ENCODE measurements at places on chromosomes 6 and 20. TPM values are rescaled to one million over a fixed set of nuclear protein-coding genes. Genes with fewer than 3 reads are reported as not detected.

- no peak for DNase-seq
These were observed 25.8 kb downstream of the HLA-C start for GRCh38 chr6:31246051-31246521.

DNA sequence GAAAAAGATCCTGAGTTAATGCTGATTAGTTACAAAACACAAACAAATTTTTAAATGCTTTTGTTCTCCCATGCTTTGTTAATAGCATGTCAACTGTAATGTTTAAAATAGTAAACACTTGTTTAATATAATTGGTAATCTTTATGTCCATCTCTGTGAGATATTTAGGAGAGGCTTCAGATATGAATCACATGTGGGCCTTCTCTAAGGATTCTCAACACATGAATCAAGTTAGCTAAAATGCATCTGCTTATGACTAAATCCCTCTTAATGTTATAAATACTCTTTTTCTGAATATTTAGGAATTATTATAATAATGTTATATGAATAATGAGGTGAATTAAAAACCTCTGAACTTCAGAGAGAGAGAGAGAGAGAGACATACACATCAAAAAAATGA lies 345.9 kb upstream of the MANEA start:
- no peak for DNase-seq

DNA sequence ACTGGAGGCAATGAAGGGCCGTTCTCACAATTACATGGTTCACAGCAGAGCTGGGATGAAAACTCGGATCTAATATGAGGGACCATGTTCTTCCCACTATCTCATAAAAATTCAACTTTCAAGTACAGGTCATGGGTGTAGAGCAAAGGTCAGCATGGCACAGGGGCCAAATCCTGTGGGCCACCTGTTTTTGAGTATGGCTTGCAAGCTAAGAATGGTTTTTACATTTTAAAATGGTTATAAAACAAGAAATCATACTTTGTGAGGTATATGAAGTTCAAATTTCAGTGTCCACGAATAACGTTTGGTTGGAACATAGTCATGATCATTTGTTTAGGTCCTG lies 4.6 kb downstream of the MAP3K5 start:
- DNase-seq, result no peak

DNA sequence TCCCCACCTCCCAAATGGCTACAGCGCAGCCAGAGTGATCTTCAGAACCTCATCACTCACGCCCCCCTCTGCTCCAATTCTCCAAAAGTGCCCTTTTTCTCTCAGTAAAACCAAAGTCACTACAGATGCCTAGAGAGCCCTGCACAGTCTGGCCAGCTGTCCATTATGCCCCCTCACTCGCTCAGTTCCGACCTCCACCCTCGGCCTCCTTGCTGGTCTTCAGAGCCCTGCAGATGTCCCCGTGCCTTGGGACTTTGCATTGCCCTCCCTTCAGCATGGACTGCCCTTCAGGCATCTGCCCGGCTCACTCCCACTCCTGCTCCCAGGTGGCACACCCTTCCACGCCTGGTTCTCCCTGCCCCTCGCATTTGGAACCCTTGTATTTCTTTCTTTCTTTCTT lies 1.1 kb upstream of the RAET1E start:
- DNase-seq, result no peak

DNA sequence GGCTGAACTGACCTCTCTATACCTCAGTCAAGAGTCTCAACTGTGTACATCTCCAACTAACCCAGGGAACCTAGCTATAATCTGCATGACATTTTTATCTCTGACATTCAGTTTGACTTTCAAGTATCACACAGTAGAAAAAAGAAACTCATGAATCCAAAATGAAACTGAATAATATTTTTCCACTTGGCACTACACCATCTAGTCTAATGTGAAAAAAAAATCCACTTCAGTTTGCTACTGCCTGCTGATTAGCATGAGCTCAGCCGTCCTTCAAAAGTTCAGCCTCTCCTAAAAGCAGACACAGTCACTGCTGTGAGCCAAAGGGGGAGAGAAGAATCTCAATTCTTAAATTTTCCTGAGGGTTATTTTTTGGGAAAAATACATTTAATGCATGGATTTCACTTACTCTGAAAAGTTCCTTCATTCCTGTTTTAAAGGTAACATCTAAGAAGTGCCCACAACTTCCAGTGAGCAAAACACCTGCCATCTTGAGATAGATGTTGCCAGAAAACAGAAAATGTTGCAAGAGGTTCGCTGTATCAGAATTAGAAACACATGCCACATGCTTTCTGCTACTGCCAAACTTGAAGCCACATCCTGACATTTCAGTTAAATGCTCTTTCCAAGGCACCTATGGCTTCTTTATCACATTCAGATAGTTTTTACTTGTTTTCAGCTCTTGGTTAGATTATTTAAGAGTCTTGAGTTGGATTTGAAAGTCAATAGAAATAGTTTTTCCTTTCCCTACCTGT lies 95.4 kb downstream of the MKKS start:
- no peak for DNase-seq

DNA sequence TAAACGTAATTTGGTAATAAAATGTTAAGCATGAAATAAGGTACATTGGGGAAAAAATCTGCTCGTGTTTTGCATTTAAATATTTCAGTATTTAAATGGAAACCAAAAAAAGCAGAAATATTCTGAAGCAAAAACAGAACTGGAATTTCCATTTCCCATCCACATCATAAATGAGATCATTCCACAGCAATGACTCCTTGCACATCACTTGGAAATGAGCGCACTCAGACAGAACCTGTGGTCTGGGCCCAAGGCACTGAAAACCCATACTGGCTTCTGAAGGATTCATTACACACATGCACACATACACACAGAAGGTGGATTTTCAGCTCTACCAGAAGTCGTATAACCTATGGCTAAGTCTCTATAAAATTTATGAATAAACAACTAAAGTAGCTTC lies 174.8 kb downstream of the IBTK start:
- no peak for DNase-seq

DNA sequence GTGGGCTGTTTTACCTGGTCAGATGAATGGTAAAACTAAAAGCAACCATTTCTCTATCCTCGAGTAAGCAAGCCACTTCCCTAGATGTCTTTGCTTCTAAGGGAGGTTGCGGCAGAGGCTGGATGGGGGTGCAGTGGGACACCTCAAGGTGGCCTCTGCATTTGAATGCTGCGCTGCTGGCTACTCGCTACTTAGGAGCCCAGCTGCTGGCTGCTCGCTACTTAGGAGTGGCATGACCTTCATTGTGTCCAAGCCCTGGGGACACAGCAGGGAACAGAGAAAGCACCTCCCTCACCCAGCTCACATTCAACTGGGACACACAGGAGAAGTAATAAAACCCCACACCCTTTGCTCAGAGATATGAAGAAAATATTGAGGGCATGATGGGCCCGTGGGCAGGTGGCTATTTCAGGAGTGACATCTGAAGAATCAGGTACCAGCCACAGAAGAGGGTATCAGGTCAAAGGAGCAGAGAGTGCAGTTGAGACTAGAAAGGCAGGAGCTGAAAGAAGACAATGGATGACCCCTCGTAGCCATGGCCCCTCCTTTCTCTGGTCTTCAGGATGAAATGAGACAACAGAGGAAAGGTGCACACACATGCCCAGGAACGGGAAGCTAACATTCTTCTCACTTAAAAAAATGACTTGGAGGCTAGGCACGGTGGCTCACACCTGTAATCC lies 149.4 kb downstream of the ZMYND8 start:
- DNase-seq, result no peak

Gene SGK1
- total RNA-seq, result 21.2 TPM

Gene PDE7B
- total RNA-seq, result 0.34 TPM
